CD4-positive, alpha-beta T cell treated with Interferon alpha-2 for 1 hour (primary cell): ENCODE measurements at places on chromosomes 2 and 18.

DNA sequence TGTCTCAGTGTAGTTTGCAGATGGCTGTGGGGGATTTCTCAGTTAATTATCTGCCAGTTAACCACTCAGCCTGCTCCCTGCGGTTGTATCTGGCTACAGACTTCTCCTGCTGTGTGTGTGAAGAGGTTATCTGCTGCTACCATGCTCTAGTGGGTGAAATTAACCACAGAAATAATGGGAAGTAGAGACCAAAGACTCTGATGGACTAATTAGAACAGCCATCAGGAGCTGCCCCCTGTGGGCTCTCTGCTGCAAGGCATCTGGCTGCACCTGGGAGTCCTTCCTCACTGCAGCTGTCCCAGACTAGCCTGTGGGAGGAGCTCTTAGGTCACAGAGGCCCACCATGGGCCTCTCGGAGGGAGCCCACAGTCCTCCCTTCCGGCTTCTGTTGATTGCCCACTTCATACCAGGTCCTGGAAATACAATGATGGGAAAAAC, 66.6 kb downstream of the CTIF start:
- DNase-seq: peak; percentile 3

GRCh38 chr18:57273194-57273593, 79.2 kb upstream of the ST8SIA3 start:
- DNase-seq: no peak

- peak; percentile 78 for DNase-seq
These were observed 260.2 kb upstream of the TRIB2 start for GRCh38 chr2:12456293-12457106.

GRCh38 chr2:136787970-136788369, 22.6 kb downstream of the THSD7B start:
- no peak for DNase-seq
